ENCODE measurements at places on chromosomes 2 and 18.

DNA sequence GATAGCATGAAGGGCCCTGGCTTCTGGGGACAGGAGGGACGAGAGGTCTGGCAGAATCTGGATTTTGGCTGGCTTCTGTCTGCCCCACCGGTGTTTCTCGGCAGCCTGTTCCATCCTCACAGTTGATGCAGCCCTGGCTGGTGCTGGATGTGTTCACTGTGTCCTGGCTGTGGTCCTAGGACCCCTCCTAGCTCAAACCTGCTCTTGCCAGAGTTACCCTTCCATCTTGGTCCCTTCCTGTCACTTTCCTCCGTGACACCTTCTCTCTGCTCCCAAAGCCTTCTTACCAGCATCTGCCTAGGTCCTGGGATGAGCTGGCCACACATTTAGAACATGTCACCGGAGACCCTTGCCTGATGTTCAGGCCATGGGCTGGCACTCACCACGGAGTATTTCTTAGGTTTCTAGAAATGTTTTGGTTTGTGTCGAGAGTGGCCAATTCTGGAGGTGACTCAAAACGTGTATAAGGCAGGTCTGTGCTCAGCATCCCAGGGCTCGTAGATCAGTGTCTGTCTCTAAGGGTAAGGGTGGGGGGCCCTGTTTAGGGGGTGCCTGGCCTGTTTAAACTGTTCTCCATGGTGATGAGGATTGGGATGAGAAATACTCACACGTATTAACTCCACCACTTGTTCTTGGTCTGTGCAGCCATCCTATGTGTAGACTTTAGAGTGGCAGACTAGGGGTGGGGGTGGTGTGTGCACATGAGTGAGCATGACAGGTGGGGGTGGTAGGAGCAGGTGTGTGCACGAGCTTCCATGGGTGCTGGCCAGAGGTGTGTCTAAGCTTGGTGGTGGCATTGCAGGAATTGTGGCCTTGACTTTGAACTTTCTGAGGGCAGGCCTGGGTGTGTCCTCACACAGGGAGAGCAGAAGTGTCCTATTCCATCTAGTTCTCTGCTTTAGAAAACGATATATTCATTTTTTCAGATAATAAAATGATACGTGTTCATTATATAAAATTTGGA lies 162.7 kb downstream of the DYSF start:
- no peak for ATAC-seq

- ATAC-seq, result no peak
These were observed 154.5 kb upstream of the RBMS1 start for GRCh38 chr2:160647967-160648685.

- no peak for ATAC-seq
These were observed 246.7 kb upstream of the EPAS1 start for GRCh38 chr2:46050489-46050888.

DNA sequence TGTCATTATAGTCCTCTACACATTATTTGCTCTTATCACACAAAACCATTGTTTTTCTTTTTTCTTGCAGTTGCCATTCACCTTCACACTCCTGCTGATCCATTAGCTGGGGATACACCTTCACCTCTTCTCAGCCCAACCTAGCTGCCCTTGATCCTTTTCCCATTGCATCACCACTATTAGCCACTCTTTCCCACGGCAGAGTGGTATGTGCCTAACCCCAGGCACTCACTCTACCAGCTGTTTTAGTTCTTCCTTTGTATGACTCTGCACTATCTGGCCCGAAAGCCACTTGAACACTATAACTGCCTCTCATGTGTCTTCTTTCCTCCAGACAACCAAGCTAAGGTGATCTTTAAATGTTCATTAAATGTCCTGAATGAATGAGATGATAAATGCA lies 145.4 kb upstream of the PIK3C3 start:
- no peak for ATAC-seq

GRCh38 chr18:50707855-50708469 lies 111.9 kb downstream of the MRO start:
- peak; percentile 66 for ATAC-seq

DNA sequence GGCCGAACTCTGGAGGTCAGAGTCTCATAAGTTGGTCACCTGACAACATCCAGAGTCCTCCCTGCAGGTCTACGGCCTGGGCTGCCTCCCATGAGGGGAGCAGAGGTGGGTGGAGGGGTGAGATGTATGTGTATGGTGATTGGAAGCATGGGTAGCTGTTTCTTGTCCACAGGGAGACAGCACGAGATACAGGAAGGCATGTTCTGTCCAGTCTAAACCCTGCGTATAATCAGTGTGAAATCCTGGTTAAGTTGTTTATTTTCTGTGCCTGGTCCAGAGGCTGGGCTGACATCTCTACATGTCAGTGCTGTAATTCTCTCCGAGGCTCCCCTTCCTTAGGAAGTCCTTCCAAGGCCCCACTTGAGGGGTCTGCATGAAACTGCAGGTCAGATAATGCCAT lies 8.9 kb downstream of the TOGARAM2 start:
- ATAC-seq, result no peak

- ATAC-seq, result peak; percentile 39
These were observed 22.1 kb upstream of the CTDP1 start for GRCh38 chr18:79657342-79657996.

GRCh38 chr2:160309585-160309984 lies 109.5 kb upstream of the ITGB6 start:
- ATAC-seq, result no peak

- ATAC-seq, result no peak
These were observed 19.4 kb downstream of the TRAPPC12 start for GRCh38 chr2:3398857-3399256.

DNA sequence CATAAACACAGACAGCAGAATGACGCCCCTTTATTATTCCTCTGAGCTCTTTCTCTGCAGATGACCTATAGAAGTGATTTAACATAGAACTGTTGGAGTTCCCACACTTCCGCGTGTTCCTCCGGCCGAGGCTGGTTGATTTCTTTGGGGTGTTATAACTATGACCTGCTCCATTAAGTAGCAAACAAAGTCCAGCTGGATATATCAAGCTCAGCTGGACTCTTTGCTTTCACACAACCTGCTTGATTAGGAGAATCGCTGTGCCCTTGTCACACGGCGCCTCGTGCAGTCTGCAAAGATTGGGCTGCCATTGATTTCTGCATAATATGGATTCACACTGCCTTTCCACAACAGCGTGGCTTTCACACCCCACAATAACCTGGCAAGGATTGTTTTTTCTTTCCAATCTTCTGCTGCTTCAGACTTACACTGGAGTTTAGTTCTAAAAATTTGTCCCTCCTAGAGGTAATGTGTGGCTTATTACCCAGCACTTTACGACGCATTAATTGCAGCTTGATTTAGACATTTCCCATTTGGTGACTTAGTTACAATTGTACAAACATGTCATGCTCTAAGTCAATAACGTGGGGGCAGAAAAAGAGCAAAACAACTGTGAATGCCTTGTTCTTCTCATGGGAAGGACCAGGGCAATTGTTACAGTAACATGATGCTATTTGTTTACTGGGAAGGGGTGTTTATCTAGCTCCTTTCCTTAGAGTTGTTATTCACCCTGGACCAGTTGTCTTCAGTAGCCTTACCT lies 485.7 kb downstream of the TXNL1 start:
- no peak for ATAC-seq

GRCh38 chr2:190649798-190650390 lies 1.0 kb downstream of the NAB1 start:
- ATAC-seq, result no peak

- peak; percentile 66 for ATAC-seq
These were observed 250.7 kb downstream of the KLHL29 start for GRCh38 chr2:23635442-23636340.

DNA sequence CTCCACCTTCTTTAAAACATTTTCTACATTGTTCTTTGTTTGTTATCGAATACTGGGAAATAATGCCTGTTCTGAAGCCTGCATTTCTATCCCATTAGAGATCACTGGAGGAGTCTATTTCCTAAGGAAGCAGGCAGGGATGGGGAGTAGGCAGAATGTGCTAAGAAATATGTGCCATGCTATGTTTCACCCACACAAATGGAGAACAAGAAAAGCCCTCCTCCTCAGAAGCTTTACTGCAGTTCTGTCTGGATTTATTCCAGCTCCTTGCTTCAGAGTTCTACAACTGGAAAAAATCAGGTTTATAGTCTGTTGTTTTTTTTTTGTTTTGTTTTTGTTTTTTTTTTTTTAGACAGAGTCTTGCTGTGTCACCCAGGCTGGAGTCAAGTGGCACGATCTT lies 825.1 kb downstream of the SLC4A3 start:
- ATAC-seq, result no peak

DNA sequence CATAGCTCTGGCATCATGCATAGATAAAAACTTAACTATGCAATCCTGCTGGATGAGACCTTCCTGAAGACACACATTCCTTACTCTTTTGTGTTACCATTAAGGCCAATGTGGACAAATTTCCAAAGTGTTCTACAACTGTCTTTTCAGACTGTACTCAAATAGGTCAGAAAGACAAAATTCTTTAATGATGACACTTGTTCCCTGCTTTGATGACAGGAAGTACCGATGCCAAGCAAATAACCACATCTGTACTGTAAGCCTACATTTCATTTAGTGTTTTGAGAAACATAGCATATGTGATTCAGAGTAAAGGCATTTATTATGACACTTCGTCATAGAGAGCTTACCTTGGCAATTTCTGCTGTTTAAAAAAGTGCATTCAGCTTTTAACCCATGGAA lies 55.0 kb downstream of the PMAIP1 start:
- ATAC-seq, result no peak

- peak; percentile 7 for ATAC-seq
These were observed 172.9 kb upstream of the SIX3 start for GRCh38 chr2:44768438-44769236.

GRCh38 chr2:130156624-130157004 lies 11.7 kb upstream of the CCDC74B start:
- ATAC-seq, result no peak

DNA sequence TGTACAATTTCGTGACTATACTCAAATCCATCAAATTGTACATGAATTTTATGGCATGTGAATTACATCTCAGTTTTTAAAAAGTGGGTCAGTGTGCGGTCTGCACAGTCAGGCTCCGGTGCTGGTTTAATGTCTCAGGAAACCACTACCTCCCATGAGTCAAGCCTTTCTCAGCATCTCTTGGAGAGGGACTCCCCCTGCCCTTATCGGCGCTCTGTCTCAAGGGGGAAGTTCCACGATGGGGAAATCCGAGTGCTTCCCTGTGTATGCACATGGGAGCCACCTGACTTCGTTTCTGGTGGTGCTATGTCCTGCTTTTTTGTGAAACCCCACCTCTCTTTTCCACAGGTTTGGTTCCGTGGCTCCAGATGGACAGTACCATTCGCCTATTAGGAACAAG lies 72.5 kb downstream of the ACOXL start:
- no peak for ATAC-seq

GRCh38 chr2:197359859-197360258 lies 49.3 kb upstream of the ANKRD44 start:
- no peak for ATAC-seq

DNA sequence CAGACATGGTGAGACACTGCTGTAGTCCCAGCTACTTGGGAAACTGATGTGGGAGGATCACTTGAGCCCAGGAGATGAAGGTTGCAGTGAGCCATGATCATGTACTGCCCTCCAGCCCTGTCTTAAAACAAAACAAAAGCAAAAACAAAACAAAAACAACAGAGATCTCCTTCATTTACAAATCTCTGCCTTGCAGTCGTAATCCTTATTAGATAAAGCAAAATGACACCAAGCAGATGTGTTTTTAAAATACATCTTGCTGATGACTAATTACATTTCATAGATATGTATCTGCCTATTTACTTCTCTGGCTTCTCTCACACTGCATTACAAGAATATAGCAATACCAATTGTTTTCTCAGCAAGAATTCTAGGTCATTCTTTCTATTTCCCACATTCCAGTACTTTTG lies 22.8 kb downstream of the NFE2L2 start:
- peak; percentile 36 for ATAC-seq

DNA sequence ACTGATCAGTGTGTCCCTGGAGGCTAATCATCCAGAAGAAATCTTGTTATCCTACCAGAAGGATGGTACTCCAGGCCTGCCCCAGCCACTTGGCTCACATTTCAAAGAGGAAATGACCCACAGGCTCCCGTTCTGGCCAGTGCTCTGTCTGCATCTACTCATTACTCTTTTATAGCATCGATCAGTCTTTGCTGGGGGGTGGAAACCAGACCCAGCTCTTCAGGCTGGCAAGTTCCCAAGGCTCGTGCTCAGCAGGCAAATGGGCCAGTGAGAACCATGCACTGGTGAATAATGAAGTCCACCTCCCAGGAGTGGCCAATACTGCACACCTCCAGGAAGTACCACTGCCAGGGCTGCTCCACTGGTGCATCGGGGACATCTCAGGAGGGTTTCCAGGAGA lies 38.8 kb downstream of the DNER start:
- ATAC-seq, result no peak

- peak; percentile 19 for ATAC-seq
These were observed 276.8 kb upstream of the HDAC4 start for GRCh38 chr2:239677453-239678185.
